ENCODE measurements at places on chromosomes 11 and 22. TPM values are rescaled to one million over a fixed set of nuclear protein-coding genes. Genes with fewer than 3 reads are reported as not detected.

DNA sequence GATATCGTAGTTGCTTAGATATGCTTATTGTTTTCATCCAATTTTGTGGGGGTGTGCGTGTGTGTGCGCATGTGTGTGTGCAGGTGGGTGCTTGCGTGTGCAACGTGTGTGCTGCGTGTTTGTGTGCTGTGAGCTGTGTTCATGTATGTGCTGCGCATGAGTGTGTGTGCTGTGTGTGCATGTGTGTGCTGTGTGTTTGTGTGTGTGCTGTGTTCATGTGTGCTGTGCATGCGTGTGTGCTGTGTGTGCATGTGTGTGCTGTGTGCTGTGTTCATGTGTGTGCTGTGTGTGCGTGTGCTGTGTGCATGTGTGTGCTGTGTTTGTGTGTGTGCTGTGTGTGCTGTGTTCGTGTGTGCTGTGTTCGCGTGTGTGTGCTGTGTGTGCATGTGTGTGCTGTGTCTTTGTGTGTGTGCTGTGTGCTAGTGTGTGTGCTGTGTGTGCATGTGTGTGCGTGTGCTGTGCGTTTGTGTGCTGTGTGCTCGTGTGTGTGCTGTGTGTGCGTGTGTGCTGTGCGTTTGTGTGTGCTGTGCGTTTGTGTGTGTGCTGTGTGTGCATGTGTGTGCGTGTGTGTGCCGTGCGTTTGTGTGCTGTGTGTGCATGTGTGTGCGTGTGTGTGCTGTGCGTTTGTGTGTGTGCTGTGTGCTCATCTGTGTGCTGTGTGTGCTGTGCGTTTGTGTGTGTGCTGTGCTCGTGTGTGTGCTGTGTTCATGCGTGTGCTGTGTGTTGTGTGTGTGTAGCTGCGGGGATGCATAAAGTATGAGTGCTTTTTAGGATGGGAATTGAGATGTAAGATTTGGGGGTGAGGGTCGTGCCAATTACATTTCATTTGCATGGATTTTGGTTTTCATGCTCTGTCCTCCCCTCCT, 7.6 kb downstream of the IGF2 start:
- H3K4me1 ChIP-seq, result no peaks in the 10 kb centered on the region
- no peak overlapping the region for H3K4me3 ChIP-seq
- no peak overlapping the region for H3K27ac ChIP-seq
- peaks cover 45% of the 10 kb centered on the region for H3K27me3 ChIP-seq
- no peaks in the 10 kb centered on the region for H3K36me3 ChIP-seq

GRCh38 chr11:113464416-113464815, 10.8 kb downstream of the DRD2 start:
- H3K4me1 ChIP-seq, result no peaks in the 10 kb centered on the region

- no peak for DNase-seq
- H3K36me3 ChIP-seq, result no peaks in the 10 kb centered on the region
- no peaks in the 10 kb centered on the region for H3K27me3 ChIP-seq
- no peak overlapping the region for H3K27ac ChIP-seq
- H3K4me1 ChIP-seq, result peaks cover 22% of the 10 kb centered on the region
Observed at GRCh38 chr11:128405112-128405511, 182.2 kb downstream of the ETS1 start.

The SLC25A18 gene
- not detected for total RNA-seq

DNA sequence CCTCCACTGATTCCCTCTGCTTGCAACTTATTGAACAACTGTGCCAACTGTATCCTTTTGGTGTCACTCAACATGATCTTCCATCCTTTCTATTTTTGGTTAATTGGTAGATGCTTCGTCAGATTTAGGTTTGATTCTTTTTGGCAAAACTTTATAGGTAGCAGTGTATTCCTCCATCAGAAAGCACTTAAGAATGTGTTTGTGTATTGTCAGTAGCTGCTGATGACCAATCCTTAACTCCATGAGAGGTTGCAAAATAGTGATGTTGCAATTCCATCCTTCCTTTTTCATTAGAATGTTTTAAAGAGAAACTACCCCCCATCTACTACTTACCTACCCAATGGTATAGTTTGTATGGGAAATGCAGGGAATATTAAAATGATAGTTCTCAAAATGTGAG, 22.1 kb downstream of the FAM76B start:
- no peak for DNase-seq
- H3K36me3 ChIP-seq, result peaks cover 2% of the 10 kb centered on the region
- H3K4me3 ChIP-seq, result no peak overlapping the region
- H3K4me1 ChIP-seq, result no peaks in the 10 kb centered on the region
- no peak overlapping the region for H3K27ac ChIP-seq
- H3K27me3 ChIP-seq, result no peaks in the 10 kb centered on the region

DNA sequence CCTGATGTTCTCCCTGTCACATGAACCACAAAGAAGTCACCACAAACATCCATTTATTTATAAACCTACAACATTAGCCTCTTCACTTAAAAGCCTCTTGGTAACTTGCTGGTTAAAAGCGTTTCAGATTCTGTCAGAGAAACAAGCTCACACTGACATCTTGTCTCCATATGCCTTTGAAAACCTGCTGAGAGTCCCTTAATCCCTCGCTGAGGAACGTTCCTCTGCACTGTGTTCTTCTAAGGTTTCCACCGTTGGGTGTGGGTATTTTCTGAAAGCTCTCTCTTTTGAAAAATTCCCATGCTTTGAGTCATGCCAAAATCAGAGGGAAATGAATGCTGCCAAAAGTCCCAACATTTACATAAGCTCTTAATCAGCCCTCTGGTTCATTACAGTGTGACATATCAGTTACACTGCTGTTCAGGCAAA, 149.8 kb downstream of the CCDC34 start:
- DNase-seq, result no peak
- no peaks in the 10 kb centered on the region for H3K4me1 ChIP-seq
- no peak overlapping the region for H3K27ac ChIP-seq
- no peak overlapping the region for H3K4me3 ChIP-seq
